ENCODE measurements at places on chromosomes 3 and 15.
A peak's percentile ranks its signal among the peaks of the same experiment; 100 is the strongest.

DNA sequence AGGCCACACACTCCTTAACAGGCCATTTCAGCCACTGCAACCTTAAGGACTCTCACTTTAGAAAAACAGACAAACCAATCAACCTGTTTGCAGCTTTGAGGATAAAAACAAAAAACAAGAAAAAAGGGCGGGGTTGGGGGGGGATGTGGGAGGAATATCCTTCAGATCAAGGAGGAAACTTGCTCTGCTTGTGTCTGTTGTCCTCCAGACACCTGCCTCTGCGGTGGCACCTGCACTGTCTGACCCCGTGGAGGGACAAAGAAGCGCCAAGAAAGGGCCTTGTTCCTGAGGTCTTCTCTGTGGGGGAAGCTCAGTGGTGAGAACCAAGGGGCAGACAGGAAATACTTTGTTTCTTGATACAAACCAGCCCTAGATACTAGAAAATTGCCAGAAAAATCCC lies 70.5 kb downstream of the POLR2M start:
- no peak for DNase-seq

DNA sequence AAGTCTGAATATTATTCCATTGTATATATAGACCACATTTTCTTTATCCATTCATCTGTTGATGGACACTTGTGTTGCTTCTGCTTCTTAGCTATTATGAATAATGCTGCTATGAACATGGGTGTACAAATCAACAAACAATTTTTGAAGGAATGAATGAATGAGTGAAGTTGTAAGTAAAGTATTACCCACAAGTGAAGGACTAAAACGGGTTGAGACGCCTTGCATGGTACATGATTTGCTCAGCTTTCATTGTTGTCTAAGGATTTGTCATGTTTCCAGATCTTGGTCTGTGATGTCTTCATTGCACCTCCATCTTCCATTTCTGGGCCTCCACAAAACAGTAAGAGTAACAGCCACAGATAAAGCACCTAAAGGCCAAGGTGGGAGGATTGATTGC lies 20.5 kb downstream of the IFT122 start:
- no peak for DNase-seq

DNA sequence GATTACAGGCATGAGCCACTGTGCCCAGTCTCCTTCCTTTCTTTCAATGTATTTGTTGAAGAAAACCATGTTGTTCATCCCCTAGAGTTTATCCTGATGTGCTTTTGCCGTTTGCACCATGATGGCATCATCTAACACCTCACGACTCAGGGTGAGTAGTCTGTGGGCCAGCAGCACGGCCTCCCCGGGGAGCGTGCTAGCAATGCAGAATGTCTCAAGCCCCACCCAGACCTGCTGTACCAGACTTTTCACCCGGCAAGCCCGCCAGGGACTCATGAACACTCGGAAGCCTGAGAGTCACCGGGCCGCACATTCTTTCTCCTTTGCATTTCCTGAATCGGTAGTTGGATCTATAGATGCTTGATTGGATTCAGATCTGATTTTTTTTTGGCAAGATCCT lies 64.6 kb downstream of the RPN1 start:
- DNase-seq: no peak

DNA sequence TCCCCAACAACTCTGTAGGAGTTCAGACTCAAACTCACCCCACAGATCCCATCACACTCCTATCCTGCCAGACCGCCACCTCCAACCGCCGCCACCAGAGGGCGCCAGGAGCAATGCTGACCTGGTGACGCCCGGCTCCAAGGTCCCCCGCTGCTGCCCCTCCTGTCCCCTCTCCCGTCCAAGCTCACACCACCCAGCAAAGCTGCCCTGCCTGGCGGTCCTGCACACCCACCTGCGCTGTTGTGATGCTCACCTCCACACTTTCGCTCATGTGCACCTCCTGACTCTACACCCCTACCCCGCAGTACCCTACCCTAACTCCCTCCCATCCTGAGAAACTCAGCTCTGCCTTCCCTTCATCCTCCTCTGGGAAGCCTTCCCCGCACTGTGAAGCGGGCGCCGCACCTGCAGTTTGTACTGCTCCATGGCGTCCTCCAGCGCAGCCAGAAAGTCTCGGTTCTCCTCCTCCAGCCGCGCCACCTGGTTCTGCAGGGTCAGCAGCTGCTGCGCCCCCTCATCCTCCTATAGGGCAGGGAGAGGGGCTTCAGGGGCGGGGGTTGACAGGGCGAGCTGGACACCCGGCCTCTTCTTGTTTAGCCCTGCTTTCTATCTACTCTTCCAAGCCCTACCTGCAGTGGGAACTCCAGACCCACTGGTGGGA lies 7.9 kb downstream of the KIF7 start:
- DNase-seq: peak; percentile 94

- DNase-seq: no peak
These were observed 269.4 kb downstream of the CLSTN2 start for GRCh38 chr3:140204271-140204984.

DNA sequence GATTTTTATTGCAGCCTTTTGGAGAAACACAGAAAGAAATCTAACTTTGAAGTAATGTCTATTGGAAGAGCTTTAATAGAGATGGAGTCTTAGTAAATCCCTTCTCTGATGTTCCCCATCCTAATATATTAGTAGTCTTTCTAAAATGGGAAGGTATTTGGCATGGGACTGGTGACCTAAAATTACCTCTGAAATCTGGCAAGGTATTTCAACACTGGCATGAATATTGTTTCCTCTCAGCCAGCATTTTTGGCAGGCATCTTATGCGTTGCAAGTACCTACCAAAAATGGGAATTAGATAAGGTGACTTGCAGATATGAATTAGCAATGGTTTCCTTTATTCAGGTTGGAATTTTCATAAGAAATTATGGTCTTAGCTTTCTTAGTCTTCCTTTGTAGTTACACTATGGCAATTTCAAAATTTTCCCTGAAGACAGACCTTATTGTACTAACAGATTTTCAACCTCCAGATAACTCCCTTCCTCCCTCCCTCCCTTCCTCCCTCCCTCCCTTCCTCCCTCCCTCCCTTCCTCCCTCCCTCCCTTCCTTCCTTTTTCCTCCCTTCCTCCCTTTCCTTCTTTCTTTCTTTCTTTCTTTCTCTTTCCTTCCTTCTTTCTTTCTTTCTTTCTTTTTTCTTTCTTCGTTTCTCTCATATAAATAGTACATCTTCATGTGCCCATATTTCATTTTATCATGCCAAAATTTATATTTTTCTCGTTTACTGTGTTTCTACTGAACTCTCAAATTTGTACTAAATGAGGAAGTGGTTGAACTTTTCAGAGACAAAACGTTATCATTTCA lies 168.2 kb upstream of the KCNMB2 start:
- DNase-seq: no peak

DNA sequence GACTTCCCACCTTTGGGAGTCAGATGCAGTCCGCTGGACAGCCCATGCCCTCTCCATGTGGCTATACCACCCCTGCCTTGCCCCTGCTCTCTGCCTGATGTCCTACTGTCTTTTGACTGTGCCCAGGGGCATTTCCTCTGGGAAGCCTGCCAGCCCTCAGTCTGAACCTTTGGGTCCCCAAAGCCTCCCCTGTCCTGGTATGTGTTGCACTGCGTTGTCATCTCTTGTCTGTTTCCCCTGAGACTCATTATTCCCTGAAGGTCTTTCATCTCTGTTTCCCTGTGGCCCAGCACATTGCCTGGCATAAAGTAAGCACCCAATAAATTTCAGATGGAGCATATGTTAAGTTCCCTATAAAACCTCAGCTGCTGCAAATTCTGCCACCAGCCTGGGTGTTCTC lies 236.6 kb upstream of the CTDSPL start:
- no peak for DNase-seq

DNA sequence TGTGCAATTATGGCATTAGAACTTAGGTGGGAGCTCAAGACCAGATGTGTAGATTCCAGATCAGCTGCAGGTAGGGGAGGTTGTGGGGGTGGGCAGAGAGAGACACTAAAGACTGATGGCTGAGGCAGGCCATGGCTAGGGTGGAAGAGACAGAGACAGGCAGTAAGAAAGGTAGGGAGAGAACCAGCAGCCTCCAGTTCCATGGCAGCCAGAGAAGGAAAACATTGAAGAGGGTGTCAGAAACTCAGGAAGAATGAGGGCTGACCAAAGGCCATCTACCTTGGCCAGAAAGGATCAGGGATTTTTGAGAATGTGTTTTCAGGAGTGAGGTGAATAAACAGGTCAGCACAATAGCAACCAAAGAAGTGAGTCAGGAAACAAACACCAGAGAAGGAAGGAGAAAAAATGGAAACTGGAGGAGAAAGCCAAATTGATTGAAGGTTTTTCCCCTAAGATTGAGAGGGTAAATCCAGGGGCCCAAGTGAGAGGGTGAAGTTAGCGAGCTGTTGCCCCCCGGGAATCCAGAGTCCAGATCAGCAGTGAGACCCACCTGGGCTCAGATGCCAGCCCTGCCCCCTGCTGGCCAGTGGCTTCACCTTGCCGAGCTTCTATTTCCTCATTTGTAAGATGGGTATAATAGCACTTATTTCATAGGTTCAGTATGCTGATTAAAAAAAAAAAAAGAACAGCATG lies 41.0 kb downstream of the ABHD2 start:
- DNase-seq: peak; percentile 64

DNA sequence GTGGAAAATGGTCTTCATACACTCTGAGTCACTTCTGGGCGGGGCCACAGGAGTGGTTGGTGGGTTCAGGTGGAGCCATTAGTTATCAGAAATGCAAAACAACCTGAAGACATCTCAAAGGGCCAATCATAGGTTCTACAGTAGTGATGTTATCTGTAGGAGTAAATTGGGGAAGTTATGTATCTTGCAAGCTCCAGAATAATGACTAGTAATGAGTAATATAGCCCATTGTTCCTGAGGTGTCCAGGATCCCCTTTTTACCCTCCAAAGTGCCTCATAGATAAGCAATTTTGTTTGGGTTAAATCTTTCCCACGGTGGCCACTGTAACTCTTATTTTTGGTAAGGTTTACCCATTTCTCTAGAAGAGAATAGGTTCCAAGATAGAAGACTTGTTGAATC lies 91.7 kb downstream of the PIK3R4 start:
- no peak for DNase-seq

DNA sequence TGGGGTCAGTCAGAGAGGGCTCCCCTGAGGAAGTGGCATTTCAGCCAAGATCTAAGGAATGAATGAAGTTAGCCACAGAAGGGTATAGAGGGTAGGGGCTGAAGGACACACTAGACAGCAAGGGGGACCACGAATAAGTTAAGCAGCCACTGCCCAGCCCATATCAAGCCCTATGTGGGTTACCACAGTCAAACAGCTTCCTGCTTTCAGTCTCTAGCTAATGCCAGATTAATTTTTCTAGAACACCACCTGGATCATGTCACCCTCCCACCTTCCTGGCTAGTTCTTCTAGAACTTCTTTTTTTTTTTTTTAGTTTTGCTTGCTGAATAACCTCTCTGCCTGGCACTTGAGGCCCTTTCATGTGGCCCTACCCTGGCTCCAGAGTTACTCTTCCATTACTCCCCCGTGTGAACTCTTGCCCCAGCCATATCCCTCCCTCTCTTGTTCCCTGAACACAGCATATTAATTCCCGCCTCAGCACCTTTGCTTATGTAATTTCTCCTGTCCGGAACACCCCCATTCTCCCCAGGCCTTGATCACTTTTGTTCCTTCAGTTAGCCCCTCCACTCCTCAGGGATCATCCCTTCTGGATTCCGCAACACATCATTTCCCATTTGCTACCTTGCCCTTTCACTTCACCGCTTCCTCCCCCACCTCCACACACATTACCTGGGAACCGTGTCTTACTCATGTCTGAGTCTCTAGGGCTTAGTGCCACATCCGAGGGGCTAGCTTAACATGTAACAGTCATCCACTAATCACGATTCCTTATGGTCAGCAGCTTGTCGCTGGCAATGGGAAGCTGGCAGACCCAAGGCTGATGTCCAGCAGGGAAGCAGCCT lies 20.6 kb upstream of the BNC1 start:
- no peak for DNase-seq

DNA sequence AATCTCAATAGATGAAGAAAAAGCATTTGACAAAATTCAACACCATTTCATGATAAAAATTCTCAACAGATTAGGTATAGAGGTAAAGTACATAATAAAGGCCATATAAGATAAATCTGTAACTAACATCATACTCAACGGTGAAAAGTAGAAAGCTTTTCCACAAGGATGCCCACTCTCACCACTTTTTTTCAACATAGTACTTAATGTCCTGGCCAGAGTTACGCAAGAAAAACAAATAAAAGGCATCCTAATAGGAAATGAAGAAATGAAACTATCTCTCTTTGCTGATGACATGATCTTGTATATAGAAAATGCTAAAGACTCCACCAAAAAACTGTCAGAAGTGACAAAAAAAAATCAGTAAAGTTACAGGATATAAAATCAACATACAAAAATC lies 33.0 kb downstream of the THBS1 start:
- DNase-seq: no peak

DNA sequence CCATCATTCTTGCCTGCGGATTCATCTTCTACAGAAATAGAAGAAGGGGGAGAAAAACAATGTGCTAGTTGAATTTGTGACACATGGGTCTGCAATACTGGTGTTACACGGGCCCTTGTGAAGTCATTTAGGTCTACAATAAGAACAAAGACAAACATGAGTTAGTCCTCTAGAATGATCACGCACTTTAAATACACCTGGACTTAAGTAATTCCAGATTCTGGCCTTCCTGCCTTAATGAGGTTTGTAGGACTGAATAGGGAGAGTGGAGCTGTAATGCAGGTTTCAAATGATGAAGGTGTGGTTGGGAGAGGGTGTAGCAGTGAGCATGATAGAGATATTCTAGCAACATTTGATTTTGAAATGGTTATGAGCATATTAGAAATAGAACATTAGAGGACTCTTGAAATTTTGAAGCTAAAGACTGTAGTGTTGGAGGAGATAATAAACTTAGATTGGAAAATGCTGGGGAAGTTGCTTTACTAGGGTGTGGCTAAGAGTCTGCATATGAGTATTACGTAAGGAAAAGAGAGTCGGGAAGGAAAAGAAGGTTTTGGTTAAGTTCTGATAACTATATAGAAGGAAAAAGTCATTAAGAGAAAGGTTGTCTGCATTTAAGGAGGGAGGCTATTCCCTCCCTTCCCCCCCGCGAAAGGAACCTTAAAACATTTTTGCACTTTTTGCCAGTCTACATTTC lies 606 bp downstream of the EIF2A start:
- no peak for DNase-seq

DNA sequence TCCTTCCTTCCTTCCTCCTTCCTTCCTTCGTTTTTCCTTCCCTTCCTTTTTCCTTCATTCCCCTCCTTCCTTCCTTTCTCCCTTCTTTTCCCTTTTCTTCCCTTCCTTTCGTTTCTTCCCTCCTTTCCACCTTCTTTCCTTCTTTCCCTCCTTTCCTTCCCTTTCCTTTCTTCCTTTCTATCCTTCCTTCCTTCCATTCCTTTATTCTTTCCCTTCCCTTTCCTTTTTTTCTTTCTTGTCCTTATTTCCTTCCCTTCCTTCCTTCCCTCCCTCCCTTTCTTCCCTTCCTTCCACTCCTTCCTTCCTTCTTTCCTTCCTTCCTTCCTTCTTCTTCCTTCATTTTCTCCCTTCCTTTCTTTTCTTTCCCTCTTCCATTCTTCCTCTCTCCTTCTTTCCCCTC lies 394.6 kb downstream of the GABRB3 start:
- DNase-seq: no peak

DNA sequence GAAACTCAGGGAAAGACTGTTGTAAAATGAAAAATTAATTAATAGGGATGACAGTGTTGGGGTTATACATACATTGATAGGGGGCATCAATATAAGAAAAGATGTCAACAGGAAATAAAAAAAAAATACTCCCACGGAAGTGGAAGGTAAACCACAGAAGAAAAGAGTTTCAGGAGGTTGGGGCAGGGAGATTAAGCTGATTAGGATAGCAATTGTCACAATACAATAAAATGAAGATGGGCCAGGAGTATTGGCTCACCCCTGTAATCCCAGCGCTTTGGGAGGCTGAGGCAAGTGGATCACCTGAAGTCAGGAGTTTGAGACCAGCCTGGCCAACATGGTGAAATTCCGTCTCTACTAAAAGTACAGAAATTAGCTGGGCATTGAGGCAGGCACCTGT lies 536.1 kb downstream of the AGBL1 start:
- no peak for DNase-seq

Data from glutamatergic neuron (in vitro differentiated cells).